GM12891 (cell line): ENCODE measurements at places on chromosomes 13 and 19.

- DNase-seq, result no peak
These were observed 1.3 kb downstream of the TRIP10 start for GRCh38 chr19:6740589-6741343.

- DNase-seq, result no peak
These were observed 1.6 kb upstream of the ZNF529 start for GRCh38 chr19:36574741-36575140.

DNA sequence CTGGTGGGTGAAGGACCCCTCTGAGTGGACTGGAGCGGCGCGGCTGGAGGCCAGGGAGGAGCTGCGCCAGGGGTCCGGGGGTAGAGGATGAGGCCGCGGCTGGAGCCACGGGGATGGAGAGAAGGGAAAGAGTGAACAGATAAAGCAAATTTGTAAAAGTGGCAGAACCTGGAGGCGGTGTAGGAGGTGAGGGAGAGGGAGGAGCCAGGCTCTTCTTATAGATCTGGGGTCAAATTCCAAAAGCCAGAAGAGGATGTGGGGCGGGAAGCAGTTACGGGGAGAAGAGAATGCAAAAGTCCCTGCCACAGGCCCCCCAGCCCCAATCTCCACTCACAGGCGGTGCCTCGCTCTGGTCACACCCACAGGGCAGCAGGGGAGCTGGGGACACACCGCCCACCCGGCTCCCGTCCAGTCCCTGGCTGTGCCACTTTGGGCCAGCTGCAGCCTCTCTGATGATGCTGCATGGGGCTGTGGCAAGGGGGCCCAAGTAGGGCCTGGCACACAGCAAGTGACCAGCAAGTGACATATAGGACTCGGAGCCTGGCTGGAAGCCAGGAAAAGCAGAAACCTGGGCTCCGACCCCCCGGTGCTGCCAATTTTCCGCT, 11.1 kb downstream of the LRRC4B start:
- DNase-seq, result no peak

DNA sequence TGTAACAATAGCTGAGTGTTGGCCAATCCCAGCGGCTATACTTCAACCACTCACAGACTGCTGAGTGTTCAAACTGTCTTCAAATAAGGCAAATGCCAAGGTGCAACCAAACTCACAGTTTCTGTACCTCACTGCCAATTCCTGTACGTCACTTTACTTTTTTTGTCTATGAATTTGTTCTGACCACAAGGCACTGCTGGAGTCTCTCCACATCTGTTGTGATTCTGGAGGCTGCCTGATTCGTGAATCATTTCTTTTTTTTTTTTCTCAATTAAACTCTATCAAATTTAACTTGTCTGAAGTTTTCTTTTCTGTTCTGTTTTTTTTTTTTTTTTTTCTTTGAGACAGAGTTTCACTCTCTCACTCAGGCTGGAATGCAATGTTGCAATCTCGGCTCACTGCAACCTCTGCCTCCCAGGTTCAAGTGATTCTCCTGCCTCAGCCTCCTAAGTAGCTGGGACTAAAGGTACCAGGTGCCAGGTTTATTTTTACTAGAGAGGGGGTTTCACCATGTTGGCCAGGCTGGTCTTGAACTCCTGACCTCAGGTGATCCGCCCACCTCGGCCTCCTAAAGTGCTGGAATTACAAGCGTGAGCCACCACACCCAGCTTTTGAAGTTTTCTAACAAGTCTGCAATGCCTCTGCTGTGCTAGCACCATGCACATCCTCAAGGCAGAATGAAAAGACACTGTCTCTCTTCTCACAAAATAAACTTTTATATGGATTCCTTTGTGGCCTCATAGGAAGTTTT, 401.7 kb downstream of the IRS2 start:
- no peak for DNase-seq

GRCh38 chr19:58429745-58430144, 10.2 kb downstream of the ZNF132 start:
- no peak for DNase-seq

- DNase-seq, result no peak
These were observed 11.8 kb upstream of the FBN3 start for GRCh38 chr19:8161135-8161646.
